ENCODE measurements at places on chromosomes 12 and 14. TPM values are rescaled to one million over a fixed set of nuclear protein-coding genes. Genes with fewer than 3 reads are reported as not detected.

The PRDM4 gene
- total RNA-seq: 17.2 TPM

The IFNG-AS1 gene
- not detected for total RNA-seq

The ERO1A gene
- 96.7 TPM for total RNA-seq

The SPTB gene
- total RNA-seq: not detected

The REM2 gene
- total RNA-seq: under 0.01 TPM

The RTL1 gene
- not detected for total RNA-seq

The UNG gene
- 39.1 TPM for total RNA-seq

The FIGNL2 gene
- 0.61 TPM for total RNA-seq

The TMEM179 gene
- total RNA-seq: not detected

The NFATC4 gene
- total RNA-seq: 21.8 TPM

The ACSS3 gene
- total RNA-seq: 0.30 TPM

The OAS1 gene
- 15.3 TPM for total RNA-seq

The RIC8B gene
- 7.1 TPM for total RNA-seq

The OR6C2 gene
- not detected for total RNA-seq

The MFAP5 gene
- total RNA-seq: not detected
